ENCODE measurements at places on chromosomes 3 and 15.

- no peak for DNase-seq
Measured at GRCh38 chr3:119681279-119681678, 4.1 kb upstream of the COX17 start.

DNA sequence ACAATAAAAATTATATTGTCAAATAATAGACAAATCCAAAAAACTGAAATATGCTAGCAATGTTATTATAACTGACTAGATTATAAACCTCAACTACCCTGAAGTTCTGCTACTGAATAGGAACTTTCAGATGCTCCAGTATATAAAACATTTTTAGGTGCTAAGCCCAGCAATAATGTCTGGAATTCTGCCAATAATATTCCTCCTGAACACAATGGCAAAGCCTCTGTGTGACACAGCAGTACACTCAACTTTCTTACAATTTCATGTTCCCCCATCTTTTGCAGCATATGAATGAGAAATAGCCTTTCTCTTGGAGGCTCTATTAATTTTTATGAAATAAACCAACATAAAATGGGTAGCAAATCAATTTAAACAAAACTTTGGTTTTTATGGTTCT, 29.5 kb downstream of the ATOSA start:
- no peak for DNase-seq

GRCh38 chr15:62880278-62880677, 162.3 kb upstream of the TPM1 start:
- no peak for DNase-seq

DNA sequence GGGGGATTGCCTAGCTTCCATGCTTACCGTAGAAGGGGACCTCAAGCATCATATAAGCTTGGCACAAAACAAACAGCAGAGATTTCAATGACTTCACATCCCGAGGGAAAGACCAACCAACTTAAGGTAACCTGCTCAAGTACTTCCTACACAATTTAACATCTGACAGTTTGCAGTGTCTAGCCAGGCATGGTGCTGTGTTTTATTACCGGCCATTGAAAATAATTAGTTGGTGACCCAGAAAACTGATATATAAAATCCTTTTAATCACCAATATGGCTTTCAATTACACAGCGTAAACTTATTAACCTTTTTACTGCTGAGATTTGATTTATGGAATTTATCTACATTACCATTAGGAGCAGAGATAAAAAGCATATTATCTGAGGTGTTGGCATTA, 268.3 kb downstream of the ARRDC4 start:
- DNase-seq = no peak
